ENCODE measurements at places on chromosomes 11 and 22. TPM values are rescaled to one million over a fixed set of nuclear protein-coding genes. Genes with fewer than 3 reads are reported as not detected.

DNA sequence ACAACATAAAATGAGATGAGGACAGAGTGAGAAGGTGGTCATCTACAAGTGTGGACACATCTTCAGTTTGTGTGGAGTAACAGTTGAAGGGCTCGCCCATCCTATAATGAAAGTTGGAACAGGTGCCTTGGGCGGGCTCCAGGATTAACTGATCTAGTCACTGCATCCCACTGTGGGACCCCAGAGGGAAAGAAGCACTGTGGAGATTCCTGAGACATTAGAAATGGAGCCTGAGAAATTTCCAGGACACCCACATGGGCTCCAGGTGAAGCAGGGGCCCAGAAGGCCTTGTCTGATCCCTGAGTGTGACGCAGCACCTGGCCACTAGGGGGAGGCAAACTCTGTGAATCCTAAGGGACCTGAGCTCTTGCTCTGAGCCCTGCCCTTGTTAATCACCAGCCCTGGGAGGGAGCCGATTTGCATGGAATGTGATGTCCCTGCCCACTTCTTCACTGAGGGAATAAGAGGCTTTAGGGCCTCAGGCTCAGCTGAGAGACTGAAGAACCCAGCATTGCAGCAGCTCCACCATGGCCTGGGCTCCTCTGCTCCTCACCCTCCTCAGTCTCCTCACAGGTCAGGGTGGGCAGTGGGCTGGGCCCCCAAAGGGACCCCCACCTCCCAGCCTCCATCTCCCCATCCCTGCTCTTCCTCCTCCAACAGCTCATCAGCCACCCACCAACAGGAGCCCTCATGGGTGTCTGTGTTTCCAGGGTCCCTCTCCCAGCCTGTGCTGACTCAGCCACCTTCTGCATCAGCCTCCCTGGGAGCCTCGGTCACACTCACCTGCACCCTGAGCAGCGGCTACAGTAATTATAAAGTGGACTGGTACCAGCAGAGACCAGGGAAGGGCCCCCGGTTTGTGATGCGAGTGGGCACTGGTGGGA, 98.4 kb downstream of the VPREB1 start:
- peak; percentile 15 for DNase-seq

- no peak for DNase-seq
Observed at GRCh38 chr22:19514831-19515565, 9.2 kb downstream of the CLDN5 start.

DNA sequence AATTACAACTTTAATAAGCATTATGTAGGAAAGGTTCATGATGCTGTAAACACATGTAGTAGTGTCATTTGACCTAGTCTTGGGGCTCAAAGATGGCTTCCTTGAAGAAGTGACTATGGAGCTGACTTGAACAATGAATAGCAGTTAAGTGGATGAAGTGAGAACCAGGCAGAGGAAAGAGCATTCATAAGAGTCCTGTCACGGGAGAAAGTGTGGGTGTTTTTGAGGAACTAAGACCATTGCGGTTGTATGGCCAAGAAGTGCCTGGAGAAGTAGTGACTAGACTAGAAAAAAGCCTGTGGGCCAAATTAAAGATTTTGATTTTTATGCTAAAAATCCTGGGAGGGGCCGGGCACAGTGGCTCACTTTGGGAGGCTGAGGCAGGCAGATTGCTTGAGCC, 7.2 kb upstream of the IL18BP start:
- no peak for DNase-seq

DNA sequence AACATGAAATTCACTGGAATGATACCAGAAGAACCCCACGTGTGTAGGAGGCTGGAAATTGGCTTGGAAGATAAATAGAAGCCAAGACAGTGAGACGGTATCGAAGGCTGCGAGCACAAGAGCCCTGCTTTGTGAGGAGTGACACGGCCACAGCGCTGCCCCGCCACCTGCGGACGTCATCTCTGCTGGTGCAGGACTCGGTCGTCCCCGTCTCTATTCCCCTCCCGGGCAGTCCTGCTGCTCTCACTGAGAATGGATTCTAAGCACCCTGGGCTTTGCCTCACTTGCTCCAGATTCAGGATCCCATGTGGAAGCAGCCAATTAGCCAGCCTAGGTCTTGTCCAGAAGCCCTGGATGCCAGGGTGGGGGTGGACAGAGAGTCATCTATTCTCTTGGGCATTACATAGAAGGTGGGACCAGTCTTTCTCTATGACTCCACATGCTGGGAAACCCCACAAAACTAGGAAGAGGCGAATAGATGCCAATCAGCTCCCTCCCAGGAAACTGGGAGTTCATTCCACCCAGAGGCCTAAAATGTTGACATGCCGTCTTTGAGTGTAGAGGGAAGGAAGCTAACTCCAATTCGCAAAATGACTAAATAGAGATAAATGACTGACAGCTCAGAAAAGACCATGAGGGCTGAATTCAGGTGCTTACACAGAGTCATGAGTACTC, 25.1 kb downstream of the APOL3 start:
- no peak for DNase-seq

DNA sequence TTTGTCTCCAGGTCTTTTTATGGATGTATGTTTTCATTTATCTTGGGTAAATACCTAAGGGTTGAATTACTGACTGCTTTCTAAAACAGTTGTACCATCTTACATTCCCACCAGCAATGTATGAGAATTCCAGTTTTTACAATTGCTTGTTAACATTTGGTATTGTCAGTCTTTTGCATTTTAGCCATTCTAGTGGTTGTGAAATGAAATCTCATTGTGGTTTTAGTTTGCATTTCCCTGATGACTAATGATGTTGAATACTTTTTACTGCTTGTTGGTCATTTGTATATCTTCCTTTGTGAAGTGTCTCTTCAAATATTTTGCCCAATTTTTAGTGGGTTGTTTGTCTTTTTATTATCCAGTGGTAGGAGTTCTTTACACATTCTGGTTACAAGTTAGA, 92.8 kb downstream of the ARFGAP2 start:
- peak; percentile 65 for DNase-seq

DNA sequence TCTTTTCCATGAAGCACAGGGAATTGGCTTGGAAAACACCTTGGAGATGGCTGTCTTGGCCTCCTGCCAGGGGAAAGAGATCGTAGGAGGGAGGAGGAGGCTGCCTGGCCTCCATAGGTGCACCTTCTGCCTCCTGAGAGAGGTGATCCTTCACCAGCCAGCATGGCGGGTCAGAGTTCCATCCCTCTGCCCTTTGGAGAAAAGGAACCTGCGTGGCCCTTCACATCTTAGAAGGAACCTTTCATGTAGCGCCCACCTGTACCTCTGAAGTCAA, 58.2 kb upstream of the DRD2 start:
- DNase-seq, result no peak

DNA sequence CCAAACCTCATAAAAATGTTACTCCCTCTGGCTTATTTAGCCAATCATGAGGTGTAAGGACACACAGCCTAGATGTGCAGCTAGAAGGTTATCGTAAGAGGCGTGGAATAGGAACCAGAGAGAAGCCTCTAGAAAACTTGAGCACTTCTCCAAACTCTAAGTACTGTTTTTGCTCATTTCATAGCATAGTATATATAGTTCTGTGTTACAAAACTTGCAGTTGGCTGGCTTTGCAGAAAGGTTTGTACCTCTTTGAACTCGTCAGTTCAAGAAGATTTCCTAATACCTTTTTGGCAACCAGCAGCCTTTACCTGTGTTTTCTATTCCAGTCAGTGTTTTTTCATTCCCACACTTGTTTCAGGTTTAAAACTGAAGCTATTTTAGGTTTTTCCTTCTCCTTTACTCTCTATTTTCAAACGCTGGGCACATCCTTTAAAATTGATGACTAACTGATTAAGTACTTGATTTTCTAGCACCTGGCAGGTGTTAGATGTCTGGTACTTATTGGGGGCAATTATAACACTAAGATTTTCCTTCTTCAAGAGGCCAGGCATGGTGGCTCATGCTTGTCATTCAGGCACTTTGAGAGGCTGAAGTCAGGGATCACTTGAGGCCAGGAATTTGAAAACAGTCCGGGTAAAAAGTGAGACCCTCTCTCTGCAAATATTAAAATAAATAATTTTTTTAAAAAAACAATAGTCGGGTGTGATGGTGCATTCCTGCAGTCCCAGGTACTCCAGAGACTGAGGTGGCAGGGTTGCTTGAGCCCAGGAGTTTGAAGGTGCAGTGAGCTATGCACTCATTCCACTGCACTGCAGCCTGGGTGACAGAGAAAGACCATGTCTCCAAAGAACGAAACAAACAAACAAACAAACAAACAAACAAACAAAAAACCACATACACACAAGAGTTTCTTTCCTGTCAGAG, 125.2 kb downstream of the LRRC4C start:
- DNase-seq, result no peak

GRCh38 chr11:46738887-46739286, 19.9 kb downstream of the F2 start:
- DNase-seq, result no peak

GRCh38 chr11:65654375-65655349, 8.1 kb downstream of the RELA start:
- no peak for DNase-seq

GRCh38 chr11:117835576-117835975, 11.0 kb upstream of the FXYD2 start:
- no peak for DNase-seq

- peak; percentile 53 for DNase-seq
Observed at GRCh38 chr11:131737357-131737756, 366.9 kb downstream of the NTM start.

- DNase-seq, result no peak
Observed at GRCh38 chr11:7673724-7674434, 579 bp upstream of the CYB5R2 start.

GRCh38 chr11:119113716-119114115, 6.6 kb downstream of the C2CD2L start:
- DNase-seq, result no peak

GRCh38 chr22:23187871-23188700, 7.8 kb downstream of the BCR start:
- DNase-seq, result no peak

DNA sequence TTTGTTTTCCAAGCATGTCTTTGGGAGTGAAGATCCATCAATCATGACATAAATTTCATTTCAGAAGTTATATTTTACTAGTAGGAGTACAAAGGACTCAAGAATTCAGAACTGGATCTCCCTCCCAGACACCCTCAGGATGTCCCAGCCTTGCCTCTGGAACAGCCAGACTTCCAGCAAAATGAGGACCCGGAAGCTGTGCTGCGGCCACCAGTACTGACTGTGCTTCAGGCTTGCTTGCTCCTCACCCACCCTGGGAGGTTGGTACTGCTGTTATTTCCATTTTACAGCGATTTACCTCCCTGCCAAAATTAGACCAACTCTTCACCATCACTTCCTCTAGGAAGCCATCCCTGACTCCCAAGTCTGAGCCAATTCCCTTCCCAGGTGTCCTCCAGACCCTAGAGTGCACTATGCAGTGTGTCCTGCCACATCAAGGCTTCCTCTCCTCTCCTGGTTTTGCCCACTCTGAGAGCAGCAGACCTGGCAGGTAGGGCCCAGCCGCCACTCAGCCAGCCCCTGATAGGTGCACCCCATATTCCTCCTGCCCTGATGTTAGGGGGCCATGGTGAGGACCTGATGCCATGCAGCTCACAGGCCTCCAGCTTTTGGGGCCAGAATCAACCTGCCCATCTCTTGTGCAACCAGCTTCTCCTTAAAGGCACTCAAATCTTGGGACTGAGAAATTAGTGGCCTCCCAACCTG, 47.3 kb upstream of the WNT7B start:
- DNase-seq, result no peak

- DNase-seq, result no peak
Observed at GRCh38 chr11:101478587-101479369, 105.0 kb downstream of the TRPC6 start.

GRCh38 chr22:19641983-19642451, 72.3 kb upstream of the SEPTIN5 start:
- no peak for DNase-seq

- DNase-seq, result no peak
Observed at GRCh38 chr22:35582218-35582860, 34.8 kb downstream of the MB start.

DNA sequence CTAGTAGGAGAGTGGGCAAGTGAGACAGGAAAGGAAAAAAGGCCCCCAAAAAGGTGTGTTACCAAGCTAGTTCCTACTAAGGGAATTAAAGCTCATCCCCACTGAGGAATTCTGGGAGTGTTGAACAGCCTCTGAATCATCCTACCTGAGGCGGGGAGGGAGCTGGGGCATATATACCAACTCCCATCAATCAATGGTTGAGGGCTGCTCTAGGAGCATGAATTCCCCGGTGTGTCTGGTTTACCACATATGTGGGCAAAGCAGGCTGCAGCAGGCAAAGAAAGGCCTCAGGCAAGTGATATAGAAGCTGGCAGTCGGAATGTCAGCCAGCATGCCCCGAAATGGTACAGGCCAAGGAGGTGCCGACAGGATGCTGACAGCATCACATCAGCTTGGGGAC, 23.6 kb upstream of the CDON start:
- DNase-seq, result no peak

DNA sequence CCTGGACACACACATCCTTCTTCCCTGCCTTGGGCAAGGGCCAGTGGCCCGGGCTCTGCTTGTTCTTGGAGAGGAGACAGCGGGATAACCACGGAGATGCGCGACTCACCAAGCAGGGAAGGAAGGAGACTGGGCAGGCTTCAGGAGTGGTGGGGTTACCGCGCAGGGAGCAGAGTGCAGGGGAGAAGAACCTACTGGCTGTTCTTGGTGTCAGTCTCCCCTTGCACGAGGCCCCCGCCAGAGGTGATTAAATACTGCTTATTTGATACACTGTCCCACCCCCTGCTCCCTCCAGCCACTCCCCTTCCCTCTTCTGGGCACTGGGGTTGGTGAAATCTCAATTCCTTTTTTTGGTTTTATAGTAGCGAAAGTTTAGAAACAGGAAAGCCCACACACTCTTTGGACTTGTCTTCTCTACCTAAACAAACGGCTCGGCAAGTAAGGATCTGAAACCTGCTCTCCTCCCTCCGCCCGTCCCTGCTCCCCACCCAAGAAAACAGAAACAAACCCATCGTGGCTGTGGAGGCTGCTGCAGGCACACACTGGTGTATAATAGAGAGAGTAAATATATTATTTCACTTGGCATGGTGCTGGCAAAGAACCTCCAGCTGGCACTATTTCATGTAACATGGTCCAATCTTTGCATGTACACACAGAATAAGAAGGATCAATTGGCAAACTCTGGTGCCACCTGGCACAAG, 10.8 kb downstream of the LARGE2 start:
- peak; percentile 38 for DNase-seq

DNA sequence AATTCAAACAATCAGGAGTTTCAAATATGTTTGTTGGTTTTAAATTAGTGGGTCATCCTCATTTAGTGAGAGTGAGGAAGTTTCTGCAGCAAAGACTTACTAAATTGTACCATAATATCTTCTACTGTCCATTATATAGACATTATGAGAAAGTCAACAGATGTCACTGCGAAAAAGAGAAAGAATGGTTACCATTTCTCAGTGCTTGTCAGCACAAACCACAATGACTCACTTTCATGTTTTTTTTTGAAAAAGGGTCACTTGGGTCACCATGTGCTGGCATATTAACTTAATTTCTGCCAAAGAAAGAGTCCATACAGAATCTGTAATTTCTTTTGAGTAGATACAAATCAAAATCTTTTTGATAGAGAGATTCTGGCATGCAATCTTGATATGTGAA, 924.6 kb upstream of the FAT3 start:
- DNase-seq, result peak; percentile 43

- no peak for DNase-seq
Observed at GRCh38 chr11:19407677-19408270, 167.0 kb upstream of the E2F8 start.

GRCh38 chr11:116207019-116207418, 565.8 kb downstream of the BUD13 start:
- no peak for DNase-seq

MCAT gene
- total RNA-seq, result 21.6 TPM

CCDC157 gene
- 1.8 TPM for total RNA-seq

SLC22A6 gene
- total RNA-seq, result not detected

C11orf91 gene
- not detected for total RNA-seq

PHETA2 gene
- 5.2 TPM for total RNA-seq

RRM1 gene
- total RNA-seq, result 134 TPM

RCOR2 gene
- total RNA-seq, result 2.1 TPM

FGF19 gene
- total RNA-seq, result not detected

Measured in RPMI7951 (cell line).